ENCODE measurements at places on chromosomes 6 and 20.

DNA sequence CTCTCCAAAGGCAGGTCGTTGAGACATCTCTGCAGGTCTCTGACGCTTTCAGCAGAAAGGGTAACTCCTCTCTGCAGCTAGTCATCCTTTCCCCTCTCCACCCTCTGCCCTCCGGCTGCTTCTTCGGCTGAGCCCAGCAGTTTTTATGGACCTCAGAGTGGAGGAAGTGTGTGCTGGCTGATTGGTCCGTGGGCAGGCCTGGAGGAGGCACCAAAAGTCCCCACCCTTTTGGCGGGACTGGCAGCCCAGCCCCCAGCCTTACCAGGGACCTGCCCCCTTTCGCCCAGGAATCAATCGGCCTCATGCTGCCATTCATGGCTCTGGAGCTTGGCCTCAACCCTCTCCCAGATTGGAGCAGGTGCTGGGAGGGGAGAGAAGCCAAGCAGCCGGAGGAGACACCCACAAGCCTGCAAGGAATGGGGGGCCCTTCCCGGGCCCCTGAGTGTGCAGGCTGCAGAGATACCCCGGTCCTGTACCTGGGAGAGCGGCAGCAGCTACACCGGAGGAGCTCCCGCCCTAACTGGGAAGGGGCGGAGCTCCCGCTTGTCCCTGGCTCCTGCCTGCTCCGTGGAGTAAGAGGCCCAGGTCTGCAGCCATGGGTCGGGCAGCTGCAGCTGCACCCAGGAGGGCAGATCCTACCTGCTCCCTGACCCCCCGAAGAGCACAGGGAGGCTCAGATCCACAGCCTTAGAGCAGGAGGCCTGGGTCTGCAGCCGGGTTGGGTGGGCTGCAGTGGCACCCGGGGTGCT lies 170.3 kb upstream of the SOX4 start:
- no peak for DNase-seq

DNA sequence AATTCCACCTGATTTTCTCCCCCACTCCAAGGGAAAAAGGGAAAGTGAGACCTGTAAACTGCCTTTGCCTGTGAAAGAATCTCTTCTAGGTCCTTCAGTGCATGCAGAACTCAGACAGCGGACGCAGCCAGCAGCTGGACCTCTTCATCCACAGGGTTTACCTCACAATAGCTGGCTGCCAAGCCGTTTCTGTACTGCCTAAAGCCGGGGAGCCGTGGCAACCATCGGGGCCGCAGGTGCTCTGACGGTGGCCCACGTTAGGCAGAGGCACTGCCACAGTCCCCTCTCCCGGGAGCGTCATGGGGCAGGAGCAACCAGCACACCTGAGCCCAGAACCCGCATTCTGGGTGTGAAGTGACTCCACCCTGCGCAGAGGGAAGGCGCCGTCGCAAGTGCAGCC lies 206.1 kb downstream of the TTLL2 start:
- no peak for DNase-seq

GRCh38 chr6:107458672-107459282 lies 587 bp downstream of the PDSS2 start:
- no peak for DNase-seq

DNA sequence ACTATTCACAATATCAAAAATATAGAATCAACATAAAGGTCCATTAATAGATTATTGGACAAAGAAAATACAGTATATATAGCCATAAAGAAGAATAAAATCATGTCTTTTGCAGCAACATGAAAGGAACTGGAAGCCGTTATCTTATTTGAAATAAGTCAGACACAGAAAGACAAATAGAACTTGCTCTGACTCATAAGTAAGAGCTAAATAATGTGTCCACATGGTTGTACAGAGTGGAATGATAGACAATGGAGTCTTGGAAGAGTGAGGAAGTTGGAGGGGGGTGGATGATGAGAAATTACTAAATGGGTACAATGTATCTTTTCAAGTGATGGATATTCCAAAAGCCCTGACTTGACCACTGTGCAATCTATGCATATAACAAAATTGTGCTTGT lies 613.5 kb downstream of the PHF3 start:
- DNase-seq = no peak

- no peak for DNase-seq
These were observed 157.0 kb downstream of the UBE3D start for GRCh38 chr6:82908661-82909060.

GRCh38 chr20:58331961-58332551 lies 22.5 kb downstream of the RAB22A start:
- DNase-seq = no peak

DNA sequence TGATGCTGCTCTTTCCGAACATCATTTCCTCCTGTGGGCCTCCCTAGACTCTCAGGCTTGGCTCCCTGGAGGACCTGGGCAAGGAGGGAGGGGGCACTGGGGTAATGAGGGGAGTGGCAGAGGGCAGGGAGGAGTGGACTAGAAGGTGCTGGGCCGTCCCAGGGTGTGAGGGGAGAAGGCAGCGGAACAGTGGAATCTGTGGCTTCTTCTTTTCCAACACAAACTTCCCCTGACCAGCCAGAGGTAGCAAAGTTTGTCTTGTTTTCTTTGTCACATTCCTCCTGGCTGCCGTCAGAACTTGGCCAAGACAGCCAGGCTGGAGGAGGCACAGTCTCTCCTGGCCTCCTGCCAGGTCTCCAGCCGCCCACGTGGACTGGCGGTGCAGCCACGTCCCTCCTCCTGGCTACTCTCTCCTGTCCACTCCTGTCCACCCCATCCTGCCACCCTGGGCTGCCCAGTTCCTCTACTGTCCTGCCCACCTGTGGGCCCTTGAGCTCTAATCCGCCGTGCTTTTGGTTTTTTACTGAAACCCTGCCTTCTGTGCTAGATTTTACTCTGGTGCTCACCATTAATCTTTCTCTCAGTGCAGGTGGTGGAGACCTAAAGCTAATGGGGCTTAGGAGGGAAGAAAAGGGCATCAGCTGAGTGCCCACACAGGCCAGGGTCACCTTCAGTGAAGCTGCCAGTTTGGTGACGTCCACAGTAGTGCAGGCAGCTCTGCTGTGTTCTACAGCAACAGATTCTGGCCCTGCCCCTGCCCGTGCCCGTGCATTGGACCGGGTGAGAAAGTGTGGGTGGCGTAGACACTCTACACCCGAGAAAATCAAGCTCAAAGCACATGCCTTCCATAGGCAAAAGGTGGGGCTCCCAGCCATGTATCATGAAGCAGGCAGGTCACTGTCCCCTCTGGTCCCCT lies 2.8 kb upstream of the CDSN start:
- no peak for DNase-seq

- DNase-seq = no peak
These were observed 40.2 kb upstream of the FAM50B start for GRCh38 chr6:3808759-3809514.

GRCh38 chr20:15257569-15257870 lies 920.1 kb upstream of the FLRT3 start:
- no peak for DNase-seq

GRCh38 chr20:37421988-37422387 lies 76.0 kb downstream of the SRC start:
- no peak for DNase-seq

GRCh38 chr6:119255492-119255891 lies 94.1 kb downstream of the MAN1A1 start:
- DNase-seq = no peak

- no peak for DNase-seq
These were observed 9.9 kb downstream of the RFPL4B start for GRCh38 chr6:112356994-112357393.

GRCh38 chr6:23424584-23424983 lies 701.4 kb upstream of the NRSN1 start:
- no peak for DNase-seq

- DNase-seq = no peak
These were observed 2.3 kb upstream of the TXLNB start for GRCh38 chr6:139294090-139294489.

GRCh38 chr20:2301164-2301622 lies 5.4 kb downstream of the TGM3 start:
- DNase-seq = no peak

- no peak for DNase-seq
These were observed 16.6 kb downstream of the HRH3 start for GRCh38 chr20:62203378-62204030.

DNA sequence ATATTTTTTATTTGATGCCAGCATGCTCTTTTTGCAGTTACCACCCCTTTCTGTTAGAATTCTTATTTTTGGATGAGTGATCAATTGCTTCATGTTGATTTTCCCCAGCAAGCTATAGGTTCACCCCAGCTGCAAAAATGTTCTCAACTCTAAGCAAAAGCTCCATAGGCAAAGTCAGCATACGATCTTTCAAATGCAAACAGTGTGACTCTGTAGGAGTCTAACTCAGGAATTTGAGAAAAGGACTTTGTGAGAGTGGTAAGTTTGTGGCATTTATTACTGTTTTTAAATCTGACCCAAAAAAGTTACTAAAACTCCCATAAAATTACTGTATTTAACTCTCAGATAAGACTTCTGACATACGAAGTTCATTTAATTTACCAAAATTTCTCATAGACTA lies 134.9 kb upstream of the HSF2 start:
- DNase-seq = no peak

DNA sequence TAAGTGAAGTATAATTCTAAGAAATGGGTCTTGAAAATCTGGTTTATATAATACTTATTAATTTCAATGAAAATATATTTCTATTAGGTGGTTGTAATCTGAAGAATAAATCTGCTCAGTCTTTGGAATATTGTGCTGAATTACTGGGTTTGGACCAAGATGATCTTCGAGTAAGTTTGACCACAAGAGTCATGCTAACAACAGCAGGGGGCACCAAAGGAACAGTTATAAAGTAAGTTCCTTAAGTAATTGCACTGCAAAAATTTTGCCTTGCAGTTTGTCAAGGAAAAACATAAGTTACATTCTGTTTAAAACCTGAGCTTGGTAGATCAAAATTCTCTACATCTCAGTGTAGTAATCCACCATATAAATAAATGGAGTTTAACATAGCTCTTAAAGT lies 106.0 kb downstream of the MYO6 start:
- peak; percentile 29 for DNase-seq

GRCh38 chr6:12578751-12579150 lies 137.8 kb upstream of the PHACTR1 start:
- DNase-seq = no peak

- no peak for DNase-seq
These were observed 704.4 kb downstream of the UTRN start for GRCh38 chr6:144989319-144990107.

- DNase-seq = no peak
These were observed 296.2 kb downstream of the RIMS1 start for GRCh38 chr6:72182337-72183246.

DNA sequence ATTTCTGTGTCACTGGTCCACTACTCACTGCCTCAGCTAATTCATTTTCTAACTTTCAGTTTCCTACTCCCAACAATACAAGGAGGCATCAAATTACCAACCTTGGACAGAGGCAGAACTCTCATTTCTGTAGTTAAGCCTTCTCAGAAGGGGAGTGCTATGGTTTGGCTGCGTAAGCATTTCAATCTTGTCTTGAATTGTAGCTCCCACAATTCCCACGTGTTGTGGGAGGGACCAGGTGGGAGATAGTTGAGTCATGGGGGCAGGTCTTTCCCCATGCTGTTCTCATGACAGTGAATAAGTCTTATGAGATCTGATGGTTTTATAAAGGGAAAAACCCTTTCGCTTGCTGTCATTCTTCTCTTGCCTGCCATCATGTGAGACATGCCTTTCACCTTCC lies 22.9 kb downstream of the HLA-DRA start:
- DNase-seq = no peak

DNA sequence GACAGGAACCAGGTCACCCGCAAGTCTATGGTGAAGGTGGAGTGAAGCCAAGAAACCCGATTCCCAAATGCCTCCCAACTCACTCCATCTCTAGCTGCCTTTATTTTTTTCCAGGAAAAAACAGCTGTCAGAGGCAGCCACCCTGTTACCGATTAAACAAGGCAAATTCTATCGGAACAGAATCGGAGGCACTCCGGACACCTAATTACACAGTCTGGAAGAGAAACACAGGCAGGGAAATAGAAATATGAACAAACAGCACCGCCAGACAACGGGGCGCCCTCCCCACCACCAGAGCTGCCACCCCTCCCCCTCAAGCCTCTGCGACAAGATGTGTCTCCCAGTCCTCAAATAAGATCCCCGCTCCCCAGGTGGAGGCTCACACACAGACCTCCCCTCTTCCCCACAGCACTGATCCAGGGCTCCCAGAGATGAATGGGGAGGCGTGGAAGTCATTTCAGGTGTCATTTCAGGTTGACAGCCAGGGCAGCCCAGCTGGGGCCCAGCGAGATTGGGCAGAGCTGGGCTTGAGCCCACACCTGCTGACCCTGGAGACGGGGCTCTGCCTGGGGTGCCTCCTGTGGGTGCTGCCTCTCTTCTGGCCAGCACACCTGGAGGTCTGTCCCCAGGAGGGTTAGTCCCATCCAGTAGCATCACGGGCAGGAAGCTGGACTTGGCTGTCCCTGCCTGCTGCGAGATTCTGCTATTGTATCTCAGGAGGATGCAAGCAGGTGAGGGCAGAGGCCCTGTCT lies 19.8 kb upstream of the VSTM2L start:
- DNase-seq = peak; percentile 72

- DNase-seq = no peak
These were observed 128.0 kb downstream of the TENT5A start for GRCh38 chr6:81624453-81624852.

GRCh38 chr6:33114406-33114805 lies 38.6 kb downstream of the HLA-DPB1 start:
- no peak for DNase-seq

- DNase-seq = no peak
These were observed 1227.0 kb upstream of the GJE1 start for GRCh38 chr6:140905724-140906123.

GRCh38 chr20:35901678-35902544 lies 52.4 kb downstream of the SCAND1 start:
- no peak for DNase-seq

- DNase-seq = no peak
These were observed 48.9 kb downstream of the PHF20 start for GRCh38 chr20:35820715-35821114.

- DNase-seq = no peak
These were observed 159.1 kb downstream of the QKI start for GRCh38 chr6:163573503-163574179.

- no peak for DNase-seq
These were observed 275.6 kb upstream of the SUPT3H start for GRCh38 chr6:45653117-45653883.

- peak; percentile 29 for DNase-seq
These were observed 29.3 kb downstream of the NSFL1C start for GRCh38 chr20:1437235-1437904.

DNA sequence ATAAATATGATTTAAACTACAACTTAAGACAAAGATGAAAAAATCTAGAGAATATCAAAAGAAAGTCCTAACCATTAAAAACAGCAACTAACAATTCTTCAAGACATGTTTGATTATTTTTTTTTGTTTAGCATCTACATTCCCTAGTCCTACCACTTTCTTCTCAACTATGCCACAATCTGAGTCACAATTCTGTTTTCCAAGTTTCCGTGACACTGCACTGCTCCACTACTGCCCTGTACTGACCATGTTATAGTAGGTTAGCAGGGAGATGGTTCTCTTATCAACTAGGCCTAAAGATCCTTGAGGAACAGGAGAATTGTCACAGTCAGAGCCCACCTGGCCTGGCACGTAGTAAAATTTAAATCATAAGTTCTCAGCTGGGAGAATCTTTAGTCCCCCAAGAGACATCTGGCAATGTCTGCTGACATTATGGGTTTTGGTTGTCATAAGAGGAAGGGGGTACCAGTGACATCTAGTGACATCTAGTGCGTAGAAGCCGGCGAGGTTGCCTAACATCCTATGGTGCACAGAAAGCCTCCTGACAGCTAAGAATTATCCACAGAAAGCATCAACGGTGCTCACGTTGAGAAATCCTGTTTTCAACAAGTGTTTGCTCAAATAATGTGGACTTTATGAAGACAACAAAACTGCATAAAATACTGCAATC lies 100.5 kb downstream of the PDE10A start:
- no peak for DNase-seq
